ENCODE measurements at places on chromosomes 3 and 15.

GRCh38 chr3:111476701-111477100 is 65.3 kb upstream of the CD96 start:
- no peak for DNase-seq

GRCh38 chr3:49238274-49239127 is 38.5 kb downstream of the C3orf62 start:
- DNase-seq = no peak

DNA sequence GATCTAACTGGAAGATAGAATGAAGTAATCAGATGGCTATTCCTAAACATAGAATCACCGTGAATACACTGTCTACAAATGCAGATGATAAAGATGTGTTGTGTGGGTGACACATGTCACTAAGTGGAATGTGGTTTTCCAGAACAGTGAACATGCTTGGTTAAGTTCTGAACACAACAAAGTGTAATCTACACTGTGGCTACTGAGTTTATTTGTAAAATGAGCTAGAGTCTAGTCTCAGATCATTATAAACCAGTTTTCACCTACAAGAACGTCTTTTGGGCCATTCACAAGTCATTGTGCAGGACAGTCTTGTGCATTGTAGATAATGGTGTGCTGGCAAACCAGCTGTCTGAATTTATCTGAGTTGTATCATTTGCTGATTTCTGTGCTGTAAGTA is 35.3 kb downstream of the OXNAD1 start:
- no peak for DNase-seq

DNA sequence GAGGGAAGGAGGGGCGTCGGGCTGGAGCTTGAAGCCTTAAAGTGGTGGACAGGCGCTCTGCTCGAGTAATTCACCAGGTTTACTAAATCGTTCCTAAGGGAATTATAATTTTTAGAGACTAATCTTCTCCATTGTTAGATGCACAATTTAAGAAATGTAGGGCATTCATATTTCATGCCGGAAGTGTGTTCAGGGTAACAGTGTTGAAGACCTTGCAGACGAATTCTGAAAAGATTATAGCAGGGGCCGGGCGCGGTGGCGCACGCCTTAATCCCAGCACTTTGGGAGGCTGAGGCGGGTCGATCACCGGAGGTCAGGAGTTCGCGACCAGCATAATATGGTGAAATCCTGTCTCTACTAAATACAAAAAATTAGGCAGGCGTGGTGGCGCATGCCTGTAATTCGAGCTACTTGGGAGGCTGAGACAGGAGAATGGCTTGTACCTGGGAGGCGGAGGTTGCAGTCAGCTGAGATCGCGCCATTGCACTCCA is 365 bp upstream of the GTF2A2 start:
- DNase-seq = no peak

GRCh38 chr3:112293368-112294321 is at the start of gene SLC9C1:
Gene SLC9C1 (minus strand): TSS chr3:112294216. CDS start chr3:112286791, 7,425 bp downstream.
- DNase-seq = peak; percentile 28

- DNase-seq = peak; percentile 92
These were observed at the start of gene OXTR for GRCh38 chr3:8769088-8769822. Gene OXTR (minus strand): TSS chr3:8769613. CDS start chr3:8768187, 1,426 bp downstream.

GRCh38 chr3:25665315-25666280 is 891 bp upstream of the TOP2B start:
- peak; percentile 30 for DNase-seq

- DNase-seq = no peak
These were observed 39.0 kb downstream of the LRTM1 start for GRCh38 chr3:54888873-54889272.

- DNase-seq = no peak
These were observed 153.7 kb downstream of the TPRG1 start for GRCh38 chr3:189325454-189325853.

GRCh38 chr3:169613053-169613803 is 50.3 kb downstream of the MECOM start:
- DNase-seq = no peak

DNA sequence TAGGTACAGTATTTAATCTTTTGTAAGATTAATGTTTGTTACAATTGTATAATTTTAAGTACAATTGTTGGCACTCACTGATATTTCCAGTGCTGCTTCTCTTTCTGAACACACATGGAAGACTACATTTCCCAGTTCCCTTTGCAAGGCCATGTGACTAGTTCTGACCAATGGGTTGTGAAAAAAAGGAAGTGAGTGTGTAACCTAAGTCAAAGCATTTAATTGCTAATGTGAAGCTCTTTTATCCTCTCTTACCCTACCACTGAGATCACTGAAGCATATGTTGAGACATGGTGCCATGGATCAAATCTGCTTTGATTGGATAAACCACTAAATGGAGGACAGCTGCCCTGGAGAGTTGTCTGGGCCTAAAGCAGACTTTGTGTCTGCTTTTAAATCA is 83.9 kb upstream of the PLXND1 start:
- DNase-seq = peak; percentile 33

- no peak for DNase-seq
These were observed 40.7 kb downstream of the MYRIP start for GRCh38 chr3:39849992-39850715.

Data from H54 (cell line).